ENCODE measurements at places on chromosomes 6 and 20.

- peak overlapping the region; percentile 77 for H3K27ac ChIP-seq
- no peaks in the 10 kb centered on the region for H3K36me3 ChIP-seq
- peak; percentile 78 for DNase-seq
- no peaks in the 10 kb centered on the region for H3K4me1 ChIP-seq
- H3K4me3 ChIP-seq = peak overlapping the region; percentile 69
These were observed 6.6 kb downstream of the L3MBTL1 start for GRCh38 chr20:43513931-43514647.

GRCh38 chr6:109865968-109866367, 112.1 kb upstream of the GPR6 start:
- no peak for DNase-seq
- no peaks in the 10 kb centered on the region for H3K36me3 ChIP-seq
- no peaks in the 10 kb centered on the region for H3K27me3 ChIP-seq
- peaks cover 17% of the 10 kb centered on the region for H3K4me1 ChIP-seq
- no peak overlapping the region for H3K27ac ChIP-seq

GRCh38 chr6:64459411-64459944, 823.9 kb downstream of the PHF3 start:
- no peaks in the 10 kb centered on the region for H3K4me1 ChIP-seq
- no peaks in the 10 kb centered on the region for H3K36me3 ChIP-seq
- no peak for DNase-seq
- H3K4me3 ChIP-seq = no peak overlapping the region
- H3K27me3 ChIP-seq = no peaks in the 10 kb centered on the region
- H3K27ac ChIP-seq = no peak overlapping the region

- H3K4me1 ChIP-seq = peaks cover 59% of the 10 kb centered on the region
- peak overlapping the region; percentile 85 for H3K27ac ChIP-seq
- no peak for DNase-seq
- no peaks in the 10 kb centered on the region for H3K36me3 ChIP-seq
These were observed 20.4 kb downstream of the ACSS1 start for GRCh38 chr20:25037288-25038102.

DNA sequence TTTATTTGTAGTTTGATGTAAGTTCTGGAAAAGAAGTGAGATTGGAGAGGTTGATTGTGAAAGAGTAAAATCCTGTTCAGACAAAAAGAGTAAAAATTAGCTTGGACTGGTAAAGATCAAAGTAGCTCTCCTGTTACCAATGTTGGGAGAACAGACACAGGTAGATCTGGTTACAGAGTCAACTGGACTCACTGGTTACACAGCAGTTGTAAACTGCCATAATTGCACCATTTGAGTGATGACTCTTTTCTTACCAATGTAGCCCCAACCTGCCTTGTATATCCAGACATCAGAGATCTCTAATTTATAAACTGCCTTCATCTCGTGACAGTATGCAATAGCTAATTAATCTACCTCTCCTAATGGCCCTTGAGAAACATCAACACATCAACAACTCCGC, 165.6 kb upstream of the PRSS16 start:
- DNase-seq = no peak
- H3K4me3 ChIP-seq = no peak overlapping the region
- no peaks in the 10 kb centered on the region for H3K36me3 ChIP-seq
- H3K27ac ChIP-seq = no peak overlapping the region
- H3K27me3 ChIP-seq = no peaks in the 10 kb centered on the region
- H3K4me1 ChIP-seq = peaks cover 3% of the 10 kb centered on the region

DNA sequence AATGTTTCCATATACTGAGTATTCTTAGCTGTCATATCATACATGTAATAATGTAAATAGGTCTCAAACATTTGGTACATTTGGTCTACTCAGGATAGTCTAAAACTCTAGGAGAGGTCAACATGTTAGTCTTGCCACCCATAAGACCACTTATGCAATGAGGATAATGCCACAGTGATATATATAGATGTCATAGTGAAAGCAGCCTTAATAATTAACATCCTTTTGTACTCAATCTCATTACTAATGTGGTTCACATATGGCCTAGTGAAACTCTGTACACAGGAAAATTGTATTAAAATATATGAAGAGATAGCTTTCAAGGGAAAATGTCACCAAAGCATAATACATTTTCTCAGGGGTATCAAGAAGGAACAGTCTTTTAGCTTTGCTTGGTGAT, 577.9 kb downstream of the TFAP2B start:
- H3K4me3 ChIP-seq = no peak overlapping the region
- no peak overlapping the region for H3K27ac ChIP-seq
- no peaks in the 10 kb centered on the region for H3K36me3 ChIP-seq
- no peaks in the 10 kb centered on the region for H3K4me1 ChIP-seq

DNA sequence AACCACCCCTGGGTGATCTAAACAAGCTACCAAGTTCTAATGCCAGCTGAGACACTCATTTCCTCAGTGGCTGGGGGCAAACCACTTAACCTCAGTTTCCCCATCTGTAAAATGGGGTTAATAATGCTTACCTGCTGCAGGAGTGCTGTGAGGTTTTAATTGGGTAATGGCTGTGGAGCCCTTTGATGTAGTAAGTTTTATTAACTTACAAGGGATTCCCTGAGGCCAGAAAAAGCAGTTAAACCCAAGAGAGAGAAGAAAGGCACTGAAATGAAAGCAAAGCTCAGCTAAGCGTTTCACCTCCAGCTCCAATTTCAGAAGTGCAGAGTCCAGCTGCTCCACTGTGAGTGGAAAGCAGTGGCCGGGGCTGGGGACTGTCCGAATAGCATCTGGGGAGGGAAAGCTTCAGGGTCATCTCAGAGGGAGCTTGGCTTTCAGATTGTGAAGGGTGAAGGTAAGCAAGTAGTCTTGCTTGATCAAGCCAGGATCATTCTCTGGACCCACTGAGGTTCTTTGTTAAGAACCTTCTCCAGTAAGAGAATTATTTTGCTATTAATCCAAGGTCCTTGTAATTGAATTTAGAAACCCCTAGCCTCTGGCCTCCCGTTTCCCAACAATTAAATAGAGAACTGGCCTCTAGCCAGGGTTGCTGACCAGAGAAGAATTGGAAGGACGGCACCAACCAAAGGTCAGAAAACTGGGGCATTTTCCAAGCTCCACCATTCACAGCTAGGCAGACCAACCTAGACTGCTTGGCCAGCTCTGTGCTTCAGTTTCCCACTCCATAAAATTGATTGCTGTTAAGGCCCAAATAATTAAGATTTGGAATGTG, 20.9 kb upstream of the TCP11 start:
- DNase-seq = no peak
- H3K27ac ChIP-seq = no peak overlapping the region
- peaks cover 48% of the 10 kb centered on the region for H3K4me1 ChIP-seq
- H3K4me3 ChIP-seq = no peak overlapping the region
- H3K36me3 ChIP-seq = no peaks in the 10 kb centered on the region

GRCh38 chr20:19231359-19232035, 19.1 kb downstream of the SLC24A3 start:
- H3K36me3 ChIP-seq = no peaks in the 10 kb centered on the region
- H3K27ac ChIP-seq = no peak overlapping the region

DNA sequence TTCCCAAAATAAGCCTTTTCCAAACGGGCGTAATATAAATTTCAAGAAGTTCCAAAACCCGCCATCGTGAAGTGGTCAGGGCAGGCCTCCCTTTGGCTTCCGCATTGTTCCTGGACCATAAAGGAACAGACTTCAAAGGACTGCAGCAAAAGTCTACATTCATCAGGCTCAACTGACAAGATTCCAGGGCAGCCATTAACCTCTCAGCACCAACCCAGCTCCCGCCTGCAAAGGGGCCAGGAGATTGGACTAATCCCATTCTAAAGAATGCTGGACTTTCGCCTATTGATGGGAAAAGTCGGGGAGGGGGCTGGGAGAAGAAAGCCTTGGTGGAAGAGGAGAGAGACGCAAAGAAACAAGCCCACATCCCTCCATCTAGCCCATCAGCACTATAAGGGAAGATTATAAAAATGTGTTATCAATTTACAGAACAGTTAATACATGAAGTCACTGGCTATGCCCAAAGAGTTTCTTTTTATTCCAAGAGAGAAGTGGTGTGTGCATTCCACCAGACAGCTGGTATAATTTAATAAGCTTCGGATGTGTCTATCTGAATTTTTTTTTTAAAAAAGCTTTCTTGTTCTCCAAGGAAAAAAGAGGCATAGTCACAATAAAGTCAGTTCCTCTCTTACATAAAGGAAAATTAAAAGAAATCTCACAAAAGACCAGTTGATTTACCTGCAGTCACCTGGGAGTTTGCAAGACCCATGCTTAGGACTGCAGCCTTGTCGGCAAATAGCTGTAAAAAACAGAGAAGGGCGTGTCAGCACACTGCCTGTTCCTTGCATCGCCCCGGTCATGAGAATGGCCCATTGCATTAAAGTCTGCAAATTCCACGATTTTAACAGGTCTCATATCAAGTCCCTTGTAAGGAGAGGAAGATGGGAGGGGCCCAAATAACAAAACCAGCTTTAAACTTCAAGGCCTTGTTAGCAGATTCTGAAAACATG, 17.8 kb downstream of the JAG1 start:
- no peak for DNase-seq
- peaks cover 54% of the 10 kb centered on the region for H3K4me1 ChIP-seq
- peaks cover 88% of the 10 kb centered on the region for H3K36me3 ChIP-seq
- no peaks in the 10 kb centered on the region for H3K27me3 ChIP-seq
- peak overlapping the region; percentile 80 for H3K27ac ChIP-seq
- H3K4me3 ChIP-seq = peak overlapping the region; percentile 13

- no peaks in the 10 kb centered on the region for H3K27me3 ChIP-seq
- H3K36me3 ChIP-seq = no peaks in the 10 kb centered on the region
- no peak for DNase-seq
These were observed 26.5 kb upstream of the SH3BGRL2 start for GRCh38 chr6:79604583-79605037.

Measured in esophagus squamous epithelium (tissue), 5 donors.